Esophagus mucosa (tissue), 1 donor: ENCODE measurements at places on chromosomes 7 and 10.

DNA sequence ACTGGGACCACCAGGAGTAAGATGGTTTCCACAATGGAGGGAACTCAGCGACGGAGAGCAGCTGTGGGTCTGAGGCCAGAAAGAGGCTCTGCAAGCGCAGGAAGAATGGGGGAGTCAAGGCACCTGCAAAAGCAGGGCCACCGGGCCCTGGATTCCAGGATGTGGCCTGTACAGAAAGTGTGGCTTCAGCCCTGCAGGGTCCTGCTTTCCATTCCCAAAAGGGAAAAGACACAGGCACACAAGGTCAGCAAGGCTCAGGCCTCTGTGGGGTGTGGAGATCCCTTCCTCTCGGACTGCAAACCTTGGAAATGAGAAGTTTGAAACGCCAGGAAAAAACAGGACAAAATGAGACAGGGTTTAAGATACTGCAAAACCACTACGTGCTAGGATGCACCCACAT, 232.5 kb downstream of the TNS3 start:
- no peak for ATAC-seq

- ATAC-seq: peak; percentile 83
Measured at GRCh38 chr10:75508239-75508813, 76.9 kb downstream of the LRMDA start.

DNA sequence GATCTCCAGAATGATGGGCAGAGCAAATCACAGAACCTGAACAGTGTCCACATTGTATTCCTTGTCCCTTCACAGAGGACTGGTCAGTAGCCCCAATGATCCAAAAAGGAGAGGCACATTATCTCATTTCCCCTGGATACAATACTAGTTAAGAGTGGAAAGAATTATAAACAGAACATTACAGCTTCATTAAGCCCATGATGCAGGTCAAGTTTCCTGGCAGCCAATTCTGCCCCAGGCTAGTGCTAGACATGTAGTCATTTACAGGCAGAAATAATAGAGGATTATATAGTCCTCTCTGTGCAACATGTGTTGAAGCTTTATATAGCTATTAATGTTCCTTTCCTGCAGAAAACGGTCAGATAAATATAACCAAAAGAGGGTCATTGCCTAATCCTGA, 124.3 kb upstream of the WNT16 start:
- no peak for ATAC-seq

DNA sequence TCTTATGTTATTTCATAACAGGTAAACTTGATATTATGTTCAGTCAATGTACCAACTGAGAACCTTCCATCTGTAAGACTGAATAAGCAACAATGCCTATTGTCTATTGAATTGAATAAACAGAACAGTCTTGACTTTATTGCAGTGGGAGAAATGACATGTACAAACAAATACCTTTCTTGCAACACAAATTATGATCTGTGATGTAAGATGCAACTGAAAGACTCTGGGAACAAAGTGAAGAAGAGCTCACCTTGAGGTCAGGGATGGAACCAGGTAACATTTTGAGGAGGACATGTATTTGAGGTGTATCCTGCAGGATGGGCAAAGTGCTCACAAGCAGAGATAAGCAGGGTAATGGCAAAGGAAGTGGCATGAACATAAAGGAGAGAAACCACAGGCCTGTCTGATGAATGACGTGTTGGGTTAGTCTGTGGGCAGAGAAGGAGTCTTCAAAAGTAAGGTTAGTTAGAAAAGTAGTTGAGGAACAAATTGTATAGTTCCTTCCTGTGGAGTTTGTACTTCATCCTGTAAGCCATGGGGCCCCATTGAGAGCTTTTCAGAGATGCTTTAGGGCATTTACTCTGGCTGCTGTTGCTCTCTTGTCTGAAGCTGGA, 9.5 kb downstream of the PNLIPRP3 start:
- ATAC-seq: no peak

- no peak for ATAC-seq
Measured at GRCh38 chr7:24656608-24657007, 83.4 kb downstream of the PALS2 start.

DNA sequence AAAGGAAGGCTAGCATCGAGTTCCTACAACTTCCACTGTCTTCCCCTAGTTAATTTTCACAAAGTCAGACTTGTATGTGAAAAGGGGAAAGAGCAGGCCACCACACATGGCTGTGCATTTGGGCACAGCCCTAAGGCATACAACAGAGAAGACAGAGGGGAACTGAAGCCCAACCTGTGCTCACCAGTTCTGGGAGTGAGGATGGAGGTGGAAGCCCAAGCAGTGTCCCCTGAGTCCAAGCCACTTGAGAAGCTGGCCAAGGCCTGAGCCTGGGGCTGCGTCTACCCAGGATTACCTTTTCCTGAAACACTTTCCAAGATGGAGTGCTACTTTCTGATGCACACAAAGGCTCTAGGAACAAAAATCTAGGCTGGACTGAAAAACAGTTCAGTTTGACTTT, 20.3 kb downstream of the GPNMB start:
- no peak for ATAC-seq
